ENCODE measurements at places on chromosomes 2 and 18.

DNA sequence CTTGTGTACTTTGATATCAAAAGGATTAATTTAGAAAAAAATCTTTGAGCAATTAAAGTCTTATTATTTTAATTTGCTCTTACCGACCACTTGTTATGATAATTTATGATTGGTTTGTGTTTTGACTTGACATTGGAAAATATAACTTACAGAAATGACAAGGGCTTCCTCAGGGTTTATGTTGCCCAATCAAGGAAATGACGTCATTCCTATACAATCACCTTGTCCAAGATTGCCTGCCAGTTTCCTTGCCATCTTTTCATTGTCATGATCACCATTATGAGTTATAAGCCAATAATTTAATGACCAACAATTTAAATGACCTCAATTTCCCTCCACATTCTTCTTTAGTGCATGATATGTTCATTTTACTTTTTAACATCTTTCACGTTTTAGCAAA, 351.8 kb upstream of the TMEFF2 start:
- no peak for DNase-seq

DNA sequence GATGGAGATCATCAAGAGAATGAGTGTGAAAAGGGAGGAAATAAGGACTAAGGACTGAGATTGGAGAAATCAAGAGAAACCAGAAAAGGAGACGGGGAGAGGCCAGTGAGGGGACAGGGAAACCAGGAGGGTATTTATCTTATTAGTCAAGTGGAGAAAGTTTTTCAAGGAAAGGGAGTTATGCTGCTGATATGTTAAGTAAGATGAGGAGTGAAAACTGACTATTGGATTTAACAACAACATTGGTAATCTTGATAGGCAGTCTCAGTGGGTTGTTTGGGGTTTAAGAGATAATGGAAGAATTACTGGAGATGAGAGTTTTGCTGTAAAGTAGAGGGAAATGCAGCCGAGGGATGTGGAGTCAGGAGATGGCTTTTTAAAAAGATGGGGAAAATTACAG, 30.6 kb downstream of the PIKFYVE start:
- DNase-seq = no peak

DNA sequence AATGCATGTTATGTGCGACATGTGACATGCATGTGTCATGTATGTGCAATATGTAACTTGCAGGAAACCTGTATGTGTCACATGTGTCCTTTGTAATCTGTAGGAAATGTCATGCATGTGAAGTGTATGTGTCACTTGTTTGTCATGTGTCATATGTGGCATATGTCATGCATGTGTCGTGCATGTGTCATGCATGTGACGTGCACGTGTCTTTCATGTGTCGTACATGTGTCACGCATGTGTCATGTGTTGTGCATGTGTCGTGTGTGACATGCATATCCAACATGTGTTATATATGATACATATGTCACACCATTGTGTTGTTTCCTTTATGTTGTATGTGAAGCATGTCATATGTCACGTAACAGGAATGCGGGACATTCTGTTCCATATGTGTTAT, 2153.2 kb upstream of the PIK3C3 start:
- DNase-seq = no peak

DNA sequence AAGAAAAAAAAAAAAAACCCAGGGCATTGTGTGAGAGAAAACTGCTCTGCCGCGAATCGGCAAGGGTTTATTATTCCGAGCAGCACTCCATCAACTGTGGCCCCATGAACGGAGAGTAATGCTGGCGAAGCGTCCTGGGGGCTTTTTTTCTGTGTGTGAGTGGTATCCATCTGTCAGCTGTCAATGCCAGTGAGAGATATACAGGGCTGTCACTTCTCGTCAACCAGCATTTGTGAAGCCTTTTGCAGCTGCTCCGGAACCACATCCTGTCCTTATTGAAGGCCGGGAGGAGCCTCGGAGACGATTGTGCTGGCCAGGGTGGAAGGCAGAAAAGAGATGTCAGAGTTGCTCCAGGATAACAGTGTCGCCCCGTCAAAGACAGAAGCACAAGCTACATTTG, 356.9 kb upstream of the SMIM21 start:
- DNase-seq = no peak

DNA sequence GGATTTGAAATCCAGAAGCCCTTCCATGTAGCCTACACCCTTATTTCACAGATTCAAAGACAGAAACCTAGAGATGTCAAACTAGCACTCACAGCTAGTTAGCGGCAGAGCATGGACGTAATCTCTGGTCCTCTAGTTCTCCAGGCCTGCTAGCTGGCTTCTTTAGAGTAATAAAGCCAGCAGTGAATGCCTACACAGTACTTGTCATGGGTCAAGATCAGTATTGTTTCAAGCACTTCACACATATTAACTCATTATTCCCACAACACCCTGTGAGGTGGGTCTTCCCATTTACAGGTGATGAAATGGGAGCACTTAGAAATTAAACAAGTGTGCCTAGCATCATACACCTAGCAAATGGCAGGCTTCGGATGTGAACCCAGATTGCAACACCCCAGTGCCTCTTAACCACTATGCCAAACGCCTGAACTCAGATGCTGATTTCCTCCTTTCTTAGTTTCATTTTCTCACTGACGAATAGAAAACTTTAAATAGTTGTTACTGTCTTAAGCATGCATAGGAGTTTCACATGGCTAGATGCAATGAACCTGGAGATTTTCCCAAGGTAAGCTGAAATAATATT, 14.5 kb upstream of the ZBTB14 start:
- DNase-seq = no peak
